ENCODE measurements at places on chromosomes 7 and 10.

GRCh38 chr7:66142996-66143395 is 28.3 kb downstream of the CRCP start:
- no peak for DNase-seq

- DNase-seq: no peak
Observed at GRCh38 chr7:95758187-95758586, 14.2 kb upstream of the DYNC1I1 start.

DNA sequence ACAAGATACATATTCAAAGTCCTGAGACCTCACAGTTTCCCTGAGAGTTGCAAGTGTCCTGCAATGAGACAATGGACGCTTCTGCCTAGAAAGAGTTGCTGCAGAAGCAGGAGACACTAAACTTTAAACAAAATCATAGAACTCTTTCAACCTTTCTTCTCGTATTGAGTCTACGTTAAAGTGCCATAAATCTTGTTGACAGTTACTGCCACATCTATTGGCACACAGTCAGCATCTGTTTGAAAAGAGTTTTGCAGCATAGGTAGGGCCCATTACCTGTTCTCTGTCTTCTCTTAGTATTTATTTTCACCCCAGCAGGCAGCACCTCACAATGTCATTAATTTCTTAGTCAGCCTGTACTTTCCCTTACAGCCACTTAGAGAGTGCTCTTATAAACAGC is 335.3 kb upstream of the ETV1 start:
- DNase-seq: no peak

GRCh38 chr10:71040343-71040742 is 152.0 kb upstream of the PCBD1 start:
- DNase-seq: no peak

- no peak for DNase-seq
Observed at GRCh38 chr10:16905320-16905719, 88.1 kb upstream of the RSU1 start.

DNA sequence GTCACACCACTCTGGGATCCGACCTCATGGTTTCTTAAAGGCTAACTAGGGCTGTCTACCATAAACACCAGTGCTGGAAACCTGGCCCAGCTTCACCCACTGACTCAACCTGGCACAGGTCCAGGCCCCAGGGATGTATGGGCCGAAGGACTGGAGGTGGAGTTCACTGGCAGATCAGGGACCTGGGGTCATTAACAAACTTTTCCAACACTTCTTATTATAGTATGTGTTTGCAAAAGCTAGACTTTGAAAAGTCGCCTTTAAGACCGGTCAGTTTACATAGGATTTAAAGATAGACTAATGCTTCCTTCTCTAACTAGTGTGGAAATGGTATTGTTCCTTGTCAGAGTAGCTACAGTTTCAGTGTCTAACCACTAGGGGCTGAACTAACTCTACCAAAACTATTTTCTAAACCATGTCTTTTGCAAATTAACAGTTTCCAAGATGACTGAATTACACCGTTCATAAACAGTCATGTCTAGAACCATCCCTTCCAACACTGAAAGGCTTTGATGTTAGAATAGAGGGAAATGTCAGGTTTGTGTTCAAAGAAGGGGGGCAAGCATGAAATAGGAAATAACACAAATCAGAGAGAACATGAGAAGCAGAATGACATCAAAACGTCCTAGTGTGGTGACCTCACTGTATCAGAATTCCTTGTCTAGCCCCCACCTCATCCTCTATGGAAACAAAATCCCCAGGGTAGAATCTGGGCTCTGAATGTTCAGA is 29.7 kb downstream of the STN1 start:
- no peak for DNase-seq

GRCh38 chr7:101399759-101400158 is 37.1 kb downstream of the COL26A1 start:
- no peak for DNase-seq

DNA sequence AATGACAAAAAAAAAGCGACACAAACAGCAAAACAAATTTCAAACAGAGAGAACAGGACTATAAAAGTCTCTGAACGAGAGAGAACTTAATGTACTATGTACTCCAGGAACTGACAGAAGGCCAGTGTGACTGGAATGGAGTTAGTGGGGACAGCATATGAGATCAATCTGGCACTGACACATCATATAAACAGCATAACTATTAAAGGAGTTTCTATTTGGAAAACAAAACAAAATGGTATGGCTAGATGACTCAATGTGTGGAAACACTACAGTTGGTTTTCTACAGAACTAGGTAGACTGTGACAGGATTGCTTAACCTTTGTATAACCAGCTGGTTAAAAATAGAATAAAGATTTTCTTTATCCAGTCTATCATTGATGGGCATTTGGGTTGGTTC is 232.9 kb upstream of the KAT6B start:
- no peak for DNase-seq

GRCh38 chr7:98956469-98956868 is 78.1 kb downstream of the TRRAP start:
- no peak for DNase-seq

DNA sequence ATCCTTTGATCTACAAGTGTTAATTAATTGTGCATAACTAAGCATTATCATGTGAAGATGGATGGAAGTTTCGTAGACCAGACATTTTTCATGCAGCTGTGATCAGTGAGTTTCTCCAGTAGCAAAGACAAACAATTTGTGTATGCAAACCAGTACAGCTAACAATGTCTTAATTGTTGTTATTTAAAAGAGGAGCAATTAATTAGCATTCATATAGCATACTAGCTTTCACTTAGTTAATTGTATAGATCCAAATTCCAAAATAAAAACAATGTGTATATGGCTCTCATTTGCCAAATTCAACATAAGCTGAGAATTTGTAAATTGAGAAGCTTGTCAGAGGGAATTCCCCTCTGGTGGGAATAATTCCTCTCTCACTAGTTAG is 22.6 kb upstream of the PRKCQ start:
- no peak for DNase-seq

DNA sequence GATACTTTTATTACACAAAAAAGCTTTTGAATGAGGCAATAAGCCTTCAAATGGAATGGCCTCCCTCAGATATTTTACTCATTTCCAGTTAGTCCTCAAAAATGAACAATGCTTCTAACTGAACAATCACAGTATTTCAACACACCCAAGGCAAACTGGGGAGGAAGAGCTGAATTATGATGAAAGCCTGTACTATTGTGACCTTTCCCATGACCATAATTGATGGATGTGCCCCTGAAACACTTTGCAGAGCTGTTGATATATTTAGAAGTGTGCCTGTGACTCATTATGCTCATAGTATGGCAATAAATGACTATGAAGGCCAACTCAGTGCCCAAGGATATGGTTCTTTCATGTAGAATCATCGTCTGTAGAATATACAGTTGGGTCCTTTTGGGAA is 248.1 kb downstream of the AHR start:
- DNase-seq: no peak

GRCh38 chr10:80672613-80673012 is 134.9 kb downstream of the SH2D4B start:
- no peak for DNase-seq

DNA sequence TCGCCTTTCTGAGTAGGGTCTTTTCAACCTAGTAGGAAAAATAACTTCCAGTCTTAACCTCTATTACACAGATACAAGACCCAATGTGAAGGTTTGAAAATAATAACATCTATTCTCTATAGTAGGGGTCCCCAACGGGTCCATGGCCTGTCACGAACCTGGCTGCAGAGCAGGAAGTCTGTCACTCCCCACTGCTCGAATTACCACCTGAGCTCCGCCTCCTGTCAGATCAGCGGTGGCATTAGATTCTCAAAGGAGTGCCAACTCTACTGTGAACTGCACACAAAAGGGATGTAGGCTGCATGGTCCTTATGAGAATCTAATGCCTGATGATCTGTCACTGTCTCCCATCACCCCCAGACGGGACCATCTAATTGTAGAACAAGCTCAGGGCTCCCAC is 7.4 kb downstream of the YWHAG start:
- DNase-seq: no peak

GRCh38 chr10:32985775-32986350 is 27.8 kb upstream of the ITGB1 start:
- DNase-seq: no peak

DNA sequence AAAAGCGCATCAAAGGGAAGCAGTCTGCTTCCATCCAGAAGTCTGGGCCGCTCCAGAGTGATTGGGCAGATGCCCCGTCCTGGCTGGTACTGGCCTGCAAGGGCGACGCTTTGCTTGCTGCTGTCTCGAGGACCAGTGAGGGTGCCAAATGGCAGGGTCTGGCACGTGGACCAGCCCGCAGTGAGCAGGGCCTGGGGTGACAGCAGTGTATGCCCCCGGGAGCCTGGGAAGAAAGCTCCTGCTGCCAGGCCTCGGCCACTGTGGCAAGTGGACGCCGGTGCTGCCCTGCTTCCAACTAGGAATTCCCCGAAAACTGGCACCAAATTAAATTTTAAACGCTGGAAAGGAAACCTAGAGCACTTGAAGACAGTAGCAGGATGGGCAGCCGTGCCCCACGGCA is 357.0 kb upstream of the MKI67 start:
- DNase-seq: no peak

GRCh38 chr10:5041471-5042023 is 37.9 kb upstream of the AKR1C2 start:
- no peak for DNase-seq

- no peak for DNase-seq
Observed at GRCh38 chr7:73504920-73505319, 17.2 kb downstream of the BAZ1B start.

- no peak for DNase-seq
Observed at GRCh38 chr7:46791188-46791587, 790.7 kb downstream of the TNS3 start.

- DNase-seq: no peak
Observed at GRCh38 chr10:8392216-8392615, 337.7 kb downstream of the GATA3 start.

DNA sequence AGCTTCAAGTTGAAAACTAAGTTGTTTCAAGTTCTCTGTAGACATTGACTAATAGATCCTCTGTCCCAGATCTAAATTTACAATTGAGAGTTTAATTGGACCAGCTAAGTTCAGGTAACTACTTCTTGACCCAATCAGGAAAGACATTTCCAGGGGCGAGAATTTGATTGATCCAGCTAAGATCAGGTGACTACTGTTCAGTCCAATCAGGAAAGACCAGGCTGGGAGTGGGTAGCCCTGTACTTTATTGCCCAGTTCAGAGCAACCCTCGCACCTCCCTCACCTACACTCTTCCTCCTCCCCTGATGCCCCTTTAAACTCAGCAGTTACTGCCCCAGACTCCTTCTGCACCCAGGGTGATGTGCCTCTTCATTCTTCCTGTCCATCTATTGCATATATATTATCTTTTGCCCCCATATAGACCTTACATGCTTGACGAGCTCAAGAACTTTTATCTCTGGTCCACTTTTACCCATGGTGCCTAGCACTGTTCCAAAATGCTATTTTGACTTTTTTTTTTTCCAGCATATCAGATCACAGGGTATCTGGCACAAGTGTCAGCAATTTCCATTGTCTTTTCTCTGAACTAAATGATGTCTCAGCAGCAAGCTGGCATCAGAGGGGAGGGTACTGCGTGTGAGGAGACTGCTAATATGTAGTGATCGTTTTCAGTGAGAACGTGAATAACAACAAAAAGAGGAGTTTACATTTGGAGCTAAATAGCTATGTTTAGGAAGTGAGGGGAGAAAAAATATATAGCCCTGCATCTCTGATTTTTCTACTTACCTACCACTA is 169.4 kb downstream of the KIAA1217 start:
- no peak for DNase-seq

GRCh38 chr10:96648297-96648696 is 61.5 kb upstream of the TM9SF3 start:
- DNase-seq: no peak

DNA sequence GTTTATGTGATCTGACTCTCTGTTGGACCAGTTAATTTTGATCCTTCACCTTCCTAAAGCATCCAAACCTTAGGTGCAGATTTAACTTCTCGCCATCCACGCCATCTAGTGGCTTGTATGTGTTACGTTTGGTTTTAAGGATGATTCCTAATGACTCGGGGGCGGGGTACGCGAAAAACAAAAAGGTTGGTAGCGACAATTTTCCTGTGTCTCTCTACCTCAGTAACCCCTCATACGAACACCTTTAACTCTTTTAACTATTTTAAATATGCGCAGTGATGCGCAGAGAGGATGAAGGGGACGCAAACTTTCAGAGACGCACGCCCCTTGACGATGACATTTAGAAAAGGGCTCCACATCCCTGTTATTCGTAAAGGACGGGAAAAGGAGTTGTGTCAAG is 714 bp upstream of the KCND2 start:
- DNase-seq: no peak

- DNase-seq: peak; percentile 42
Observed at GRCh38 chr10:3666525-3667302, 118.3 kb downstream of the KLF6 start.

DNA sequence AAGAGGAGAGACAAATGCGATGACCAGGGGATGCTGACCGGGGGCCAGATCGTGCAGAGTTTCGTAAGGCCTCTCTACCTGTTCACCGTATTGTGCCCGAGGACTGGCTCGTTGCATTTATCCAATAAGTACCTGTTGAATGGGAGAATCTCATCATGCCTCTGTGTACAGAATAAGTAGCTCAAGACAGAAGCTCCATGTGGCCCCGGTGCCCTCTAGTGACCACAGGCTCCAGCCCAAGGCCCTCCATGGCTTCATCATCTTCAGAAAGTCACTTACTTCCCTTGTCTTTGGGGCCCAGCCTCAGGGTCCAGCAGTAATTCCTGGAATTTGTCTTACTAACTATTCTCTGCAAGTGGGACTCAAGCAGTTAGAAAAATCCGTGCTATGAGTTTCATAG is 151.0 kb downstream of the CHN2 start:
- DNase-seq: no peak

GRCh38 chr10:60099998-60100747 is 193.8 kb upstream of the CCDC6 start:
- no peak for DNase-seq

GRCh38 chr10:49351669-49352068 is 44.2 kb downstream of the DRGX start:
- DNase-seq: no peak

- no peak for DNase-seq
Observed at GRCh38 chr7:158828133-158829020, 932 bp downstream of the ESYT2 start.

DNA sequence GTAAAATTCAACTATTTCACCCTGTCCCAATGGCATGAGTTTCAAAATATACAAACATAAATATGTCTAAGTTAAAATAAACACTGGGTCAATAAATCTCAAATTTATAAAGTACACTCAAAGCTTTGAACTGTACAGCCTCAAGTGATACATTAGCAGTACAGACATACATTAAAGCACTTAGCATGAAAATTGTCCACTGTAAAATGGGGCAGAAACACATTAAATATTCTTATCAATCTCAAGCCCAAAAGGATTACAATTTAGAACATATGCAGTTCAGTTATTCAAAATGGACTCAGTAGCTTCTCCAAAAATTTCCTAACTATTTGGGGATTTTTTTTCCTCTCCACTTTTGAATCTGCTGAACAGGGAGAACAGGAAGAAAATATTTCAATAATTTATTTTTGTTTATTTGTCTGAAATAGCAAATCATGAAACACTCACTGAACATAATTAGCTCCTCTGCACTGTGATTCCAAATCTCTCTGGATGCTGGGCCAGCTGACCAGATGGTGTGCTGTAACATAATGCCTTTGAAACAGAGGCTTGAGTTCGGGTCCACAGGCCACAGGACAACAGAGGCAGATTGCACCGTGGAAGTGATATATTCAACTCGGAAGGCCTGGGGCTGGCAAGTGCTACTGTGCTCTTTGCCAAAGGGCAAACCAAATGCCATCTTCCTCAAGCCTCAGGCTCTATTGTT is 248.9 kb upstream of the LRRN3 start:
- DNase-seq: no peak

All from stimulated activated CD4-positive, alpha-beta T cell treated with anti-CD3 and anti-CD28 coated beads, Interleukin-4, amount 100 ng/mL, for 4 hours (primary cell).